H4 (cell line): ENCODE measurements at places on chromosomes 12 and 14. TPM values are rescaled to one million over a fixed set of nuclear protein-coding genes. Genes with fewer than 3 reads are reported as not detected.

PSMD9 gene
- 65.1 and 105 TPM in 2 replicates for total RNA-seq

KRT72 gene
- total RNA-seq = not detected in 2 replicates

KHNYN gene
- total RNA-seq = 12.8 and 15.0 TPM in 2 replicates

USP44 gene
- 0.06 TPM in 1 of 2 replicates, not detected in the other for total RNA-seq

FAM177A1 gene
- 21.4 and 30.7 TPM in 2 replicates for total RNA-seq

OR11G2 gene
- total RNA-seq = not detected in 2 replicates

FGF23 gene
- total RNA-seq = not detected in 2 replicates

ASPG gene
- not detected in 2 replicates for total RNA-seq

SPIC gene
- not detected in 2 replicates for total RNA-seq

DNA sequence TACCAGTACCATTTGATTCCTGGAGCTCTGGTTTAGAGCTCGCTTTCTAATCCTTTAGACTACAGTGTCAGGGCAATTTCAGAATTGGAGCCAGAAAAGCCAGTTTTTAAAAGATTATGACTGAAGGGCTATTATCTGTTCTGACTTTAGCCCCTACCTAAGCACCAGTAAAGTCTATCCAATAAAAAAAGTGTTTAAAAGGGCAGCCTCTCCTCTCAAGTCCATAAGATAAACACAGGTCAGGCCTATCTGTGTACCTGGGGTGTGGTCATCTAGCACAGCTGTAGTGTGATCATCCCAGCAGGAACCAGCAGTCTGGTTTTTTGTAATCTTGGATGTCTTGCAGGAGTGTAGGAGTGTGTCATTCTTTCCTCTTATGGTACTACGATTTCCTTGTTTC, 6.6 kb downstream of the APPL2 start:
- DNase-seq = no peak

- no peak for DNase-seq
Measured at GRCh38 chr14:87102811-87103378, 890.1 kb downstream of the GALC start.

- DNase-seq = no peak
Measured at GRCh38 chr12:23552417-23552816, 397.1 kb downstream of the SOX5 start.

- DNase-seq = peak; percentile 71
Measured at GRCh38 chr14:68779761-68780323, 13.0 kb downstream of the ZFP36L1 start.

- DNase-seq = no peak
Measured at GRCh38 chr12:113266106-113266895, 45.0 kb downstream of the TPCN1 start.

GRCh38 chr14:30564868-30565248, 5.9 kb downstream of the G2E3 start:
- DNase-seq = no peak

GRCh38 chr12:122042910-122043309, 21.2 kb downstream of the BCL7A start:
- no peak for DNase-seq

GRCh38 chr12:125280482-125281377, 215.5 kb downstream of the AACS start:
- no peak for DNase-seq

DNA sequence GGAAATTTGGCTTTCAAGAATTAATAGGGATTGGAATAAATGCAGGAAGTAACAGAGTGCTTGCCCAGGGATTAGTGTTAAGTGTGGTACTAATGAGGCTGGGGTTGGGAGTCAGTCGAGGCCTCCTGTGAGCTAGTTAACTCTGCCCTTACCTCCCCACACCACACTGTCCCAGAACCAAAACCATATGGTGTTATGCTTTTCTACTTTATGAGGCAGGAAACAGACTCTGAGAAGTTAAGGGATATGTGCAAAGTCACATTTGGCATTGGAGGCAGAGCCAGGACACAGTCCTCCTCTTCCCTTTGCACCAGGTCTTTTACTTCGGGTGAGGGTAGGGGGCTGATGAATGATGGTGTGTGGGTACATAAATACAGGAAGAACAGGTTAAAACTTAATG, 41.9 kb downstream of the PELI2 start:
- no peak for DNase-seq

GRCh38 chr14:68955164-68955850, 23.8 kb downstream of the ACTN1 start:
- no peak for DNase-seq

DNA sequence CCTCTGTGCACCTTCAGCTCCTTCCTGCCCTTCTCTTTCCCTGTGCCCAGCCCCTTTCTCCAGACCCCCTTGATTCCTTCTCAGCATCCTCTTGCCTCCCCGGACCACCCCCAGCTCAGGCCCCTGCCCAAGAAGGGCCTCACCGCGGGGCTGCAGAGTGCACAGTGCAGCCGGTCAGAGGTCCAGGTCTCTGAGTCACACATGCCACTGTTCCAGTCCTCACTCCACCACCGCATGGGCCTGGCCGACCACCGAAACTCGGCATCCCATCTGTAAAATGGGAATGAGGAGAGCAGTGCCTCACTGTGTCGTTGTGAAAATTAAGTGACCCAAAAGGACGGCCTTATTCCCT, 13.3 kb downstream of the BDKRB1 start:
- no peak for DNase-seq

DNA sequence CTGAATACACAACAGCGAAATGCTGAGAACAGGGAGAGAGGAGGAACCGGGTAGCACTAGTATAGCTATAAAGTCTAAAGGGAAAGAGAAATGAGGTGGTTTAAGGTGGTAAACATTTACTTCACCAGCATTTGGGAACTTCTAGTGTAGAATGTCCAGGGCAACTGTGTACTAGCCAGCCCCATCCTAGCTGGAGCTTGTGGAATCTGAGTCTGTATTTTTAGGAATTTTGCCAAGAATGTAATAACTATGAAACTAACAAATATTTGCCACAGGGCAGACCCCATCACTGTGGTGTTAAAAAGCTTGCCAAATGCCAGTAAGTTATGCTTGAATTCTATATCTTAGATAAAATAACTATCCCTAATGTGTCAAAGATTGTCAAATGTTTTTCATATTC, 398.9 kb upstream of the MIS18BP1 start:
- no peak for DNase-seq

DNA sequence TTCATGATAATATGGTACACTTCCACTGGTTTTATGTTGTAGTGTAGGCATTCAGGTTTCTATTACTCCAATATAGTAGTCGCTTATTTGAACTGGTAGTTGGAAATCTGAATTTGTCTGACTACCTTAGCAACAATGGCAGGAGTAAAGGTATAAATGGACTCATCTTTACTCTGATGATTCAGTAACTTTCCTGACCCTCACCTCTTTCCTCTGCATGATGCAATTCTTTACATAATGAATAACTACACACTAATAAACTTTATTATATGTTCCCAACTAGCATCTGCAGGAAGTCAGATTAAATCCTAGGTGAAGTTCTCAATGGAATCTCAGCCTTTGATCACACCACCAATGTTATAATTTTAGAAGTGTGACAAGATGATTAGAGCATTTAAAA, 70.5 kb upstream of the ATP2B1 start:
- DNase-seq = no peak

DNA sequence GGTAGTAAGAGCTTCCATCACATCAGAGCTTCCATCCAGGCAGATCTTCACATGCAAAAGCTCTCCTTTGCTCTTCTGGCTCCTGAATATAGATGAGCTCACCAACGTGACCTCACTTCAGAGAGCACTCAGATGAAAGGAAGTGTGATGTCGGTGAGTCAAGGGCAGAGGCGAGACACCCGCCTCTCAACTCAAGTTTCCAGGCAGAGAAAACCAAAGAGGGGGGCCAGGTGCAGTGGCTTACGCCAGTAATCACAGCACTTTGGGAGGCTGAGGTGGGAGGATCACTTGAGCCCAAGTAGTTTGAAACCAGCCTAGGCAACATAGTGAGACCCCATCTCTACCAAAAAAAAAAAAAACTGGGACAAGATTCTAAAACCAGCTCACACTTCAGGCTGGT, 126.9 kb downstream of the DUSP6 start:
- peak; percentile 67 for DNase-seq

GRCh38 chr12:91264178-91264577, 81.6 kb upstream of the DCN start:
- DNase-seq = no peak

GRCh38 chr12:107779077-107779831, 4.8 kb downstream of the ASCL4 start:
- DNase-seq = no peak

DNA sequence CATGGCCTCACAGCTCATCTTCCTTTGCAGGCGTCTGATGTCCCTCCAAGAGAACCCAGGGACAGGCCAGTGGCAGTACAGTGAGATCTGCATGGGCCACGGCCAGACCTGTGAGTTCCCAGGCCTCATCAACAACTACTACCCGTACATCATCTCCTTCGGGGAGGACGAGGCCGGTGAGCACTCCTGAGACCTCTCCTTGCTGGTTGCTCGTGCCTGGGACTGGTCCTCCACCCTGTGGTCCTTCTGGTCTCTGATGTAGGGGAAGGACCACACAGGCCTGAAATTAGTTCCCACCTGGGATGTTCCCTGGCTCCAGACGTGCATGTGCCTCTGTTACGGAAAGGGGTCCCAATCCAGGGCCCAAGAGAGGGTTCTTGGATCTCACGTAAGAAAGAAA, 17.9 kb downstream of the HHIPL1 start:
- DNase-seq = no peak

DNA sequence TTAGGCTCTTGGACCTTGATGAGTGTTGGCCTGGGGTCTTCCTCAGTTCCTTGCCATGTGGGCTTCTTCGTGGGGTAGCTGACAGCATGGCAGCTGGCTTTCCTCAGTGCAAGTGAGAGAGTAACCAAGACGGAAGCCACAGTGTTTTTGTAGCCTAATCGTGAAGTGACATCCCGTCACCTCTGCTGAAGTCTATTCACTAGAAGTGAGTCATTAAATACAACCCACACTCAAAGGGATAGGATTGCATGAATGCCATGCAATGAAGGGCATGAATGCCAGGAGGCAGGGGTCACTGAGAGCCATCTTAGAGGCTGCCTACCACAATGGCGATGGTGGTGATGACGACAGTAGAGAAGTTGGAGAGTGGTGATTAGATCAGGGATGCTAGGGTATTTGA, 13.5 kb upstream of the ASIC1 start:
- no peak for DNase-seq

DNA sequence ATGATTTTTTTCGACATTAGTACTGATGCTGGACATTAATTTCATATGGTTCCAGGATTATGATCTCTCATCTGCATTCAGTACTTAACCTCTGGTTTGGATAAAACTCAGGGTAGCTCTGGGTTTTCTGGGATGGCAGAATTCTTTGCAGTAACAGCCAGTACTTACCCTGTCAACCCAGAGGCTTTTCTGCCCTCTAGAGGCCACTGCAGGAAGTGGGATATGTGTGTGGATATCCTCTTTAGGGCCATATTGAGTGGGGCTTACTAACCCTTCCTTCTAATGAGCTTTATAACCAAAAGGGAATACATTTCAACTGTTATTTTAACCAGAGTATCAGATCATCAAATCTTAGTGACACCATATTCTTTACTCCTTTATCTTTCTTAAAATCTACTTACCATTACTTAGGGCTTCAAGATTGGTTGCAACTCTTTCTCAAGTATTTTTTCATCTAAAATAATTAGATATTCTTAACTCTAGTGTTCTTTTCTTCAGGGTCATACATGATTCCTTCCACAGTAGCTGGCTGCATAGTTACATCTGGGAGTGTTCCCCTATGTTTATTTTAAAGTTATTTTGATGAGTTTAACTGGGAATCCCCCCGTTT, 488.0 kb upstream of the STXBP6 start:
- peak; percentile 5 for DNase-seq

- DNase-seq = no peak
Measured at GRCh38 chr12:121423253-121423652, 23.3 kb downstream of the RNF34 start.

DNA sequence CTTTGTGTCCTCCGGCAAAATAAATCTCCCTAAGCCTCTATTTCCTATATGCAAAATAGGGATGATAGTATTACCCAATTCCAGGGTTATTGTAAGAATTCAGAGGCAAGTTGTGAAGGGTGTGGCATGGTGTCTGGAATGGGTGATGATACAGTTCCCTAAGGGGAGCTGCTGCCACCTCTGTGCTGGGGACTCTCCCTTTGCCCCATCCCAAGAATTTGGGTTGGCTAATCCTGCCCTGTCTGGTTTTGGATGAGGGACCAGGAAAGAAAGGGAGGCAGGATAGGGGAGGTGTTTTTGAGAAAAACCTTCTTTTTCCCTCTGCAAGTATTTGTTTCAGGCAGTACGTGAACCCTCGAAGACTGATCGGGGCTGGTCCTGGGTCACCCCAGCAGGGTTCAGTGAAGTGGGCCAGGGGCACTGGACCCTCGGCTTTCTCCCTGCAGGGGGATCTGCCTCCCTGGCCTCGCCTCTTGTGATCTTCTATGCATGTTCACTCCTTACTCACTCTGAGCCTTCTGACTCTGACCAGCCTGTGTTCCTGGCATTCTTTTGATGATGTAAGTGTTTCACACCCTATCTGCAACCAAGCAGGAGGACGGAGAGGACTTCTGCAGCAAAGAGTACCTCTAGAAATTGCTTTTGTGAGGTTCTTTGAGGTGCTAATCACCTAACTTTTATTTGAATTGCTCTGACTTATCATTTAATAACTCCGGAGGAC, 60.8 kb downstream of the RASSF3 start:
- peak; percentile 41 for DNase-seq

GRCh38 chr14:60777856-60778578, 43.5 kb downstream of the MNAT1 start:
- no peak for DNase-seq

- DNase-seq = peak; percentile 65
Measured at GRCh38 chr14:32939254-32940065, 781 bp downstream of the NPAS3 start.

GRCh38 chr12:56261503-56262232, 3.5 kb upstream of the ANKRD52 start:
- DNase-seq = no peak

GRCh38 chr12:49728446-49728845, 12.9 kb upstream of the TMBIM6 start:
- no peak for DNase-seq

DNA sequence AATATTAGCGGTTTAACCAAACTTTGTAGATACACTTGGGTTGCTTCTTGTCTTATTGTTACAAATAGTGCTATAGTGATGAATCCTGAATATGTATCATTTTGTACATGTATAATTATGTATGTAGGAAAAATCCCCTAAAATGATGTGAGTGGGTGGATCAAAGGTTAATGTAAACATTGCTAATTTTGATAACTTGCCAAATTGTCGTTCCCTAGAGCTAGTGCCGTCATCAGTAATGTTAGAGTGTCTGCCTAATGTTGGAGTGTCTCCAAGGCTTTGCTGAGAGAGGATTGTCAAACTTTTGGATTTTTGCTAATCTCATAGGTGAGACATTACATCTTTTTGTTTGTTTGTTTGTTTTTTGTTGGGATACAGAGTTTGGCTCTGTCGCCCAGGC, 44.4 kb downstream of the AEBP2 start:
- DNase-seq = no peak

DNA sequence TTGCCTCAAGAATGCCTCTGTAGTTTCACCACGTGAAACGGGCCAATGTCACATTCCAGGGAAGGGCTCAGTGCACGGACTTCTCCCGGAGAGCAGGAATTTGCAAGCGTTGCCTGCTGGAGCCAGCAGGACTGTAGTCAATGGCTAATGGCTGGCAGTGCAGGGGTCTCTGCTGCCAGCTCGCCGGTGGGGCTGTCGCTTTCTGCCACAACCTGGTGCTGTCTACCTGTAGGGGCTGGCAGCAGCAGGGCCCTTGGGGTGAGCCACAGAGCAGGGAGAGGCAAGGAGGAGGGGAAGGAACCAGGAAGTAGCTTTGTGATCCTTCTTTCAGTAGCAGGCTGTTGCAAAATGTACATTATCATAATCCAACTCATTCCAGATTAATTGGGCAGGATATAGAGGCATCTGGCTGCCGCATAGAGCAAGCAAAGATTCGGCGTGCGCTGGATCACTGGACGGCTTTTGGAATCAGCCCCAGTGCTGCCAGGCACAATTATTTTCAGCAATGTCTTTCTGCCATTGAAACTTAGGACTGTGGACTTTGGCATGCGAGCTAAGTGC, 114.1 kb downstream of the PAPOLA start:
- no peak for DNase-seq
